ENCODE measurements at places on chromosomes 3 and 15. TPM values are rescaled to one million over a fixed set of nuclear protein-coding genes. Genes with fewer than 3 reads are reported as not detected.

GRCh38 chr3:77468626-77469020 is 428.7 kb downstream of the ROBO2 start:
- DNase-seq = no peak

DNA sequence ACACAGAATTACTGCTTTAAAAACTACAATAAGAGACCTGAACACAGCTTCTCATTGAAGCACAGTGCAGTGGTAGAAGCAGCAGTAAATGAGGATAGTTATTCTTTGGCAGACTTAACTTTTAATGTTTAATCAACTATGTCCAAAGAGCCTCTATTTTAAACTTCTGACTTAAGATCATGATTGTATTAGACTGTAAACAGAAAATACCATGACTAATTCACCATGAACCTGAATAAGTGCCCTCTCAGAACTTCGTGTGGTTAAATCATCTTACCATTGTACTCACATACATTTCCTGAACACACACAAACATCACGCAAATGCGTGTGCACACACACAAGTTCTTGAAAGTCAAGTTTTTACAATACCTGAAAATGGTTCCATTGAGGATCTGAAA is 13.9 kb downstream of the CEP152 start:
- no peak for DNase-seq

GRCh38 chr3:197951392-197951990 is 1.5 kb downstream of the RPL35A start:
- DNase-seq = no peak

THSD4 gene
- total RNA-seq = not detected

Data from activated naive CD8-positive, alpha-beta T cell treated with anti-CD3 and anti-CD28 coated beads, Interleukin-2, amount 10 ng/mL, durations not matched to agents 7 days and 5 days (primary cell).